ENCODE measurements at places on chromosomes 13 and 19.

- DNase-seq: no peak
Observed at GRCh38 chr19:28307487-28307886, 905.5 kb downstream of the UQCRFS1 start.

- no peak for DNase-seq
Observed at GRCh38 chr13:20525144-20525600, 485 bp downstream of the CRYL1 start.

DNA sequence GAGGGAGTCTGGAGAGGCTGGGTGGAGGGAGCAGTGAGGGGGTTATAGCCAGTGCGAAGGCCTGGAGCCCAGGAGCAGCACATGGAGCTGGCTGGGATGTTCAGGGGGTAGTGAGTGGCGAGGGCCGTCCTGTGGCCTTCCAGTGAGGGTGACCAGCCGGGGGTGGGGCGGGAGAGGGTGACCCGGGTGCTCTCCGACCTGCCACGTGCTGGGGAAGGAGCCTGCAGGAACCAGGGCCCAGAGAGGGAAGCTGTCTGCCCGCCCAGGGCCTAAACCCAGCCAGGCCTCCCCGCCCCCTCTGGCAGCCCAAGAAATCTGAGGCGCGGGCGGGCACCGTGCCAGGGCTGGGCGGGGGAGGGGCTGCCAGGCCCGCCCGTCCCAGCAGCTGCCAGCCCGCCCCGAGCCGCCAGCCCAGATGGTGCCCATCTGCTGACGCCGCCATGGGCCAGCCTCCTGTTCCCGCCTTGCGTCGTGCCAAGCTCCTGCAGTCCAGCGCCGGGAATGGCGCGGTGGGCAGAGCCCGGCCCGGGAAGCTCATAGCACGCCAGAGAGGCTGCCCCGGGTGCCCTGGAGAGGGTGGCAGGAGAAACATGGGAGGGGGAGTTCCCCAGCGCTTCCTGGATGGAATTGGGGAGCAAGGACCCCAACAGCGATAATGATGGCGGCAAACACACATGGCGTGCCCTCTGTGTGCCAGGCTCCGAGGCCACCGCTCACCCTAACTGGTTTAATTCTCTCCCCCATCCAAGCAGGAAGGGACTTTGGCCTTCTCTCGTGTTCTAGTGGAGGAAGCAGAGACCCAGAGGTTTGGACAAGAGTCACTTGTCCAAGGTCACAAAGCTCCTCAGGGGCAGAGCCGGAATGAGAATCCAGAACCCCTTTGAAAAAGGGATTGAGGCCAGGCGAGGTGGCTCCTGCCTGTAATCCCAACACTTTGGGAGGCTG lies 21.5 kb downstream of the NFIC start:
- DNase-seq: no peak

GRCh38 chr19:35142606-35143230 lies 337 bp upstream of the FXYD7 start:
- DNase-seq: no peak

- no peak for DNase-seq
Observed at GRCh38 chr19:3612901-3613741, 6.4 kb upstream of the TBXA2R start.

- DNase-seq: no peak
Observed at GRCh38 chr13:108272333-108272732, 2.8 kb downstream of the TNFSF13B start.

- no peak for DNase-seq
Observed at GRCh38 chr13:105918842-105919741, 616.4 kb downstream of the EFNB2 start.

DNA sequence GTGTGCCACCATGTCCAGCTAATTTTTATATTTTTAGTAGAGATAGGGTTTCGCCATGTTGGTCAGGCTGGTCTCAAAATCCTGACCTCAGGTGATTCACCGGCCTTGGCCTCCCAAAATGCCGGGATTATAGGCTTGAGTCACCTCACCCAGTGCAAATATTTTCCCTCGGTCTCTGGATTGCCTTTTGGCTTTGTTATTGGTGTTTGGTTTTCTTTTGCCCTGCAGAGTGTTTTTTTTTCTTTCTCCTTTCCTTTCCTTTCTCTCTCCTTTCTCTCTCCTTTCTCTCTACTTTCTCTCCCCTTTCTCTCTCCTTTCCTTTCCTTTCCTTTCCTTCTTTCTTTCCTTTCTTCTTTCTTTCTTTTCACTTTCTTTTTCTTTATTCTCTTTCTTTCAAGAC lies 33.2 kb downstream of the KDM4B start:
- no peak for DNase-seq

- DNase-seq: no peak
Observed at GRCh38 chr13:75414036-75414827, 67.7 kb downstream of the TBC1D4 start.

DNA sequence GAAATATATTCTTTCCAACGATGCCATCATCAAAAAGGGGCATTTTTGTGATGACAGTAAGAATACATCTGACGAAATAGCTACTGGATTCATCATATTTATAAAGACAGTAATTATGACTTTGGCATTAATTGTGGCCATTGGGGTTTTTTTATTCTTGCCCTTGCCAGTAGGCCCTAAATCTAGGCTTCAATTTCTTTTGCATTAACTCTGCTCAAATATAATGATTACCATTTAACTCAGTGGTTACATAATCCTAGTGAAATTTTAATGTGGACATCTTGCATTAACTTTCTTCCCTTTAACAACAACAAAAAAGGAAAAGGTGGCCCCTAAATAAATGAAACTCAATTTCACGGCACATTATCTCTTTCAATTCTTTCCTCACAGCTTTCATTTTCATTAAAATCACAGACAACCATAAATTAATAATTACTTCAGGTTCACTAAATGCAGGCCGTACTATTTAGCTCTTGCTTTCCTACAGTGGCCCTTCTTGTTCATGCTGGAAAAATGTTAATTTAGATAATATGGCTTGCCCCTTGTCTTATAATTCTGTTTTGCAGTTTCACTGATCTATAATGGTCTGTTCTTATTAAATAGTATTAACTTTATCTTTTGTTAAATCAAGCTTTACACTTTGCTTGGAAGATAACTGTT lies 615.6 kb downstream of the DACH1 start:
- no peak for DNase-seq

DNA sequence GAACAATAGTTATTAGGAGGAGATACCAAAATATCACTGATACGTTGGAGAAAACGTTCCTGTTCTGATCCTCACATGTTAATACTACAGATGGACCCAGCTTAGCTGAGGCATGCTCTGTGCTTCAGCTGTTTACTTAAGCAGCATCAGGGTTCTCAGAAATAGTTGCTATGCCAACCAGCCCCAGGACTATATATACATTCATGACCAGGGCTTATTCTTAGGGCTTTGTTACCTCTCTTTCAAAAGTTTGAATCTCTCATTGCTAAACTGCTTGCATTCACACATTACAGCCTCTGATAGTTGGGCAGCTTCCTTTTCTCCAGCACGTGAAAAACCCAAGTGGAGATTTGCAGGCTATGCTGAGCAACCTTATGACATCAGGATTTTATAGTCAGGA lies 800.4 kb downstream of the DIAPH3 start:
- no peak for DNase-seq

DNA sequence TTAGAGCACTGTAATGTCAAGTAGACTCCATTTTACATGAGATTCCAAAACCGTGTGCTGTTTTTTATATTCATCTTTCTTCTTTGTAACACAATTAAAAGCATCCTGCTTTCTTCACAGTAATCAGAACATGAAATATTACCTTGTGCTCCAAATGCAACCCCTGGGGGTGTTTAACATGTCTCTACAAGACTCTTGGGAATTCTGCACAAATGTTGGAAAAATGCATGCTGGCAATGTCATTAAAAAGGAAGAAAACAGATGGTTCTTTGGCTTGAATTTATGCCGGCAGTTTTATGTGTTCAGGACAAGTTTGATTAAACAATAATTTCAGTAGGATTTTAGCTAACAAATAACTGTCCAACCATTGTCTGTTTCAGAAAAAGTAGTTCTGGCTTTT lies 159.1 kb downstream of the LIG4 start:
- DNase-seq: no peak

DNA sequence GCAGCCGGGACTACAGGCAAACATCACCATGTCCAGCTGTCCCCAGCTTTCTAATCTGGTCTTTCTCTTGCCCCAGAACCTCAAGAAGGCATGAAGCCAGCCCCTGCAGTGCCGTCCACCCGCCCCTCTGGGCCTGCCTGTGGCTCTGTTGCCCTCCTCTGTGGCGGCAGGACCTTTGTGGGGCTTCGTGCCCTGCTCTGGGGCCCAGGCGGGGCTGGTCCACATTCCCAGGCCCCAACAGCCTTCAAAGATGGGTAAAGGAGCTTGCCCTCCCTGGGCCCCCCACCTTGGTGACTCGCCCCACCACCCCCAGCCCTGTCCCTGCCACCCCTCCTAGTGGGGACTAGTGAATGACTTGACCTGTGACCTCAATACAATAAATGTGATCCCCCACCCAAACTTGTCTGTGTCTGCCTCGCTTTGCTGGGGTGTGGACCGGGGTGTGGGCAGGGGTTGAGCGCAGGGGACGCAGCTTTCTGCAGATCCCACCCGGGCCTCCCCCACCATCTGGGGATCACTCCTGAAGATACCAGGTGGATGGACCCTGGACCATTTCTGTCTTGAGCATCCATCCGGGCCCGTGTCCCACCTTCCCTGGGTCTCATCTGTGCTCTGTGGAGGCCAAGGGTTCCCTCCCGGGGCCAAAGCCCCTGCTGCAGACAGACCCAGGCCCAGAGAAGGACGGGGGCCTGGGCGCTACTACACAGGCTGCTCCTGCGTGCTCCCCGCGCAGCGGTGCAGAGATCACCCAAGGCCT lies 15.3 kb downstream of the PRKCSH start:
- DNase-seq: no peak

DNA sequence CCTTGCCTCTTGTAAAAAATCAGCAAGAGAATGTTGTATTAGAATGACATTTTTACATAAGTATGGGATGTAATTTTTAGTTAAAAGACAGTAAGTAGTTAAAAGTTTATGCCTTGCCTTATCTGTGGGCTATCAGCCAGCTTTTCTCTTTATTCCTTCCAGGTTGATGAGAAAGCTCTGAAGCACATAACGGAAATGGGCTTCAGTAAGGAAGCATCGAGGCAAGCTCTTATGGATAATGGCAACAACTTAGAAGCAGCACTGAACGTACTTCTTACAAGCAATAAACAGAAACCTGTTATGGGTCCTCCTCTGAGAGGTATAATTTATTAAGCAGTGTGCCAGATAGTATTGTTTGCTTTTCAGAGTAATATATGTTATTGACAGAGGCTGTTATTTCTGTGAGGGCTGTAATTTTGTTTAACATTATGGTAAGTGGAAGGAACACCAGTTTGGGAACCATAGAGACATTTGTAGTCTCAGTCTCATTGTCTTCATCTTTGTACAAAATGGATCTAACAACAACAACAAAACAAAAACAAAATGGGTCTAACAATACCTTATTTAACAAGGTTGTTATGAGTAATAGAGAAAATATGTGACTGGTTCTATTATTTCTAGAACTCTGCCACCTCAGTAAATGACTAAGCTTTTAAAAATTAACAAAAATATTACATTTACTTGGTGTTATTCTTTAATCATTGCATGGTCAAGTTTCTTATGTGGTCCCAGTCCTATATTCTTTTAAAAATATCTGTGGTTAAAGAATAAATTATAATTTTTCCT lies 112.8 kb downstream of the TDRD3 start:
- DNase-seq: no peak

GRCh38 chr19:43674596-43674995 lies 4.6 kb upstream of the PLAUR start:
- no peak for DNase-seq

GRCh38 chr19:38647966-38648768 lies 718 bp downstream of the ACTN4 start:
- DNase-seq: no peak

GRCh38 chr19:56105090-56105701 lies 15.9 kb downstream of the ZNF787 start:
- DNase-seq: no peak

DNA sequence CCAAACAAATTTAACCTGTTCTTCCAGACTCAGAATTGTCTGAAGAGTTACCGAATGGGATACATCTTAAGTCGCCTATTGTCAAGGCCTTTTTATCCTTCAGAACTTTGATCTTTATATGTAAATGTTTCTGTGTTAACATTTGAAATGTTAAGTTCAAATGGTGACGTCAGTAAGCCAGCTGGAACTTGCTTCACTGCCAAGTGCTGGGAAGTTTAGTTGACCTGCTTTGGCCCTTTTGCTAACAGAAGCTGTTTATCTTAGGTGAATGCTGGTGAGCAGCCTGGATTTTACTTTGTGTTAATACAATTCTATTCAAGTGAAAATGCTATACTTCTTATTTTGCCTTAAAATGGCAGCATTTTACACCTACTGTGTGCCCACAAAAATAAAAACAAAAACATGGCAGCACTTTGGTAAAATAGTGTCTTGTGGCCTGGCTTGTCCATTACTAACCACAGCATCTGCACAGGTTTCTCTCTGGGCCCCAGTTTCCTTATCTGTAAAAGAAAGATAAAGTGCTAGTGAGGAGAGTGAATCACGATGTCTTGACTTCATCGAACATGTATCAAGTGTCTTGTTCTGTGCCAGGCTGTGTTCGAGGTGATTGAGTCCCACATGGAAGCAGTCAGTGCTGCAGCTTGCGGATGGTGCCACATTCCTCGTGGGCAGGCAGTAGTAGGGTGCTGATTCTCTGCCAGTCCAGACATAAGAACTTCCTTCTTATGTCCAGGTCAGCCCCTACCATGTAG lies 2.2 kb downstream of the NAXD start:
- peak; percentile 83 for DNase-seq

GRCh38 chr13:29160862-29161261 lies 340.7 kb downstream of the MTUS2 start:
- DNase-seq: no peak

DNA sequence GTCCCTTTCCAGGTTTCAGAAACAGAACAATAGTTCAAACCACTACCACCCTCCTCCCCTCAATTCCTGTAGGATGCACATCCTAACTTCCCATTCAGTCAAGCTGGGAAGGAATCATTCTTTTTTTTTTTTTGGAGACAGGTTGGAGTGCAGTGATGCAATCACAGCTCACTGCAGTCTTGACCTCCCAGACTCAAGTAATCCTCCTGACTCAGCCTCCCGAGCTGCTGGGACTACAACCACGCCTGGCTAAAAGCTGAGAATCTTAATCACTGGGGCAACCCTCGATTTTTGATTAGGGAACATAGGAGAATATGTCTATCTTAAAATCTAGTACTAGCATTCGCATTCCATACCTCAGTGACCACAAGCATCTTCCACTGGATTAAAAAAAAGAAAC lies 146.2 kb downstream of the ABCC4 start:
- no peak for DNase-seq

DNA sequence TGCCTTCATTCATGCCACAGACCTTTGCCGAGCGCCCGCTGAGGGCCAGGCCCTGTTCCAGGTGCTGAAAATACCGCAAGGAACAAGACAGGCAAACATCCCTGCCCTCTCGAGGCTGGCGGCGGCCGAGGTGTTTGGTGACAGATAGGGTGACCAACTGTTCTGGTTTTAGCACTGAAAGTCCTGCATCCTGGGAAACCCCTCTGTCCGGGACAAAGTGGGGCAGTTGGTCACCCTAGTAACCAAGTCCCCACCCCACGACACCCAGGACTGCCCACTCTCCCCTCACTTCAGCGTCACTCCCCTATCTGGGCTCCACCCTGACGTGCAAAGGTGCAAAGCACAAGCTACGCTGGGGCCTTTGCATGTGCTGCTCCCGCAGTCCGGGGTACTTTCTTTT lies 17.3 kb downstream of the ZBTB7A start:
- DNase-seq: no peak

GRCh38 chr13:46202188-46202795 lies 9.4 kb upstream of the LRRC63 start:
- no peak for DNase-seq

Measured in brain pericyte (primary cell).